NAMALWA (cell line): ENCODE measurements at places on chromosomes 16 and 17.
A peak's percentile ranks its signal among the peaks of the same experiment; 100 is the strongest.

DNA sequence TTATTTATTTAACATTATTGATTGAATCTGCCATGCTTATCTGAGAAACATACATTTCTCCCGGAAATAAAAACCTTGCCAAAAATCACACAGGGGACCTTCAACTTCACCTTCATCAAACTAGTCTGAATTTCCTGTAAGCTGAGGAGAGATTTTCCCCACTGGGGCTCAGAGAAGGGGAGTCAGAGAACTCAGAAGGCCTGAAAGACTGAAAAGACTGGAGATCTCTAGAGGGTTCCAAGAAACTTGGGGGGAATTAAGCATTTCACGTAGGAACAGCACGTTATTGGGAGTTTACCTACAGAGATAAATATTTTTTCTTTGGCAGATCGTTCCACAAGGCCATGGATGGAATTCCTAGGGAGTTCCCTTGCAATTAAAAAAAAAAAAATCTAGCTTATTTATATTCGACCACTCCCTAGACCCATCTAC is 528 bp upstream of the NOL11 start:
- DNase-seq: no peak

GRCh38 chr17:77832180-77832560 is 126.3 kb upstream of the TNRC6C start:
- DNase-seq: no peak

DNA sequence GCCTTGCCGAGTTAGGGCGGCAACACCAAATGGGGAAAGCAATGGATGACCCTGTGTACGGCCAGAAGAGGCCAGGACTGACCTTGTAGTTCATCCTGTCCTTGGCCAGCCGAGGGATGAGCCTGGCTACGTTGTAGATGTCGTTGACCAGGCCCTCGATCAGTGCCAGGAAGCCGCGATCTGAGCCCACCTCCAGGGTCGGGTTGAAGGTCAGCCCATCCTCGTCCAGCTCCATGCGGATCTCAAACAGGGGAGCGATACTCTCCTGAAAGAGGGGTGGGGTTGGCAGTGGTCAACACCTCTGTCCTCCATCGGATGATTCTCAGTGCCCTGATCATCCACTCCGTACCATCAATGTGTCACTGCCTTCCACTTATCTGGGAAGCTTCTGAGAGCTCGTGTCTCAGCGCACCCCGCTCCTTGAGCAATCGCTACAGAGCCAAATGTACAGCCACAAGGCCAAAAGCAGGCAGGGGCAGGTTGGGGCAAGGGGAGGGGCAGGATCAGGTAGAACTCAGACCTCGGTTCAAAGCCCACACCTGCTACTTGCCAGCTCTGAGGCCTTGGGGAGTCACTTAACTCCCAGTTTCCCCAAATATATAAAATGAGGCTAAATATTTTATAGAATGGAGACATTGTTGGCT is 39.9 kb downstream of the DNAH17 start:
- DNase-seq: no peak

DNA sequence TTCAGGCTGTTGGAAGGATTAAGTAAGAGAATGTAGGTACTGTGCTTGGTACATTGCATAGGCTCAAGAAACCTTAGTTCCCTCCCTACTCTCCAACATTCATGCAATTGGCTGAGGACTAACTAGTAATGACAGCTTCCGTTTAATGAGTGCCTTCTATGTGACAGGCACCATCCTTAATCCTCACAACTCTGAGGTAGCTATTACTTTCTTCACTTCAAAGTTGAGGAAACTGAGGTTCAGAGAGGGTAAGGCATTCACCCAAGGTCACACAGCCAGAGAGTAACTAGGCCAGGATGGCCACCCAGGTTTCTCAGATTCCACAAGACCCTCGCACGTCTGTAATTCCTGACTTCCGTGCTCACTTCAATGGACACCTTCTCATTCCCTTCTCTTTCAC is 22.2 kb downstream of the UNC119 start:
- DNase-seq: no peak

DNA sequence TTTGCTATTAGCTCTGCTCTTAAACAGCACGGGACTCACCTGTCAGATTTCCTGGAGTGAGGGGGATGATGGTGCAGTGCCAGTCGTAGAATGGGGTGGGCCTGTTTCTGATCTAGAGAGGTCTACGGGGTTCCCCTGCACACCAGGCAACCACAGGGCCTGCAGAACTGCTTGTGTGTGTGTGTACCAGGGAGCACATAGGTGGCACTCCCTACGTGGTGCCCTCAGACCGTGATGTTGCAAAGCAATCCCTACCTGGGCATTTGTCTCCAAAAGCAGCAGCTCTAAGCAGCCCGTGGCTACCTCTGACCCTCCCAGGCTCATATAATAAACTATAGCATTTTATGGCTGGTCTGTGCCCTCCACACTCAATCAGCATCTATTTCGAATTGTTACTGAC is 38.5 kb downstream of the MPRIP start:
- no peak for DNase-seq

DNA sequence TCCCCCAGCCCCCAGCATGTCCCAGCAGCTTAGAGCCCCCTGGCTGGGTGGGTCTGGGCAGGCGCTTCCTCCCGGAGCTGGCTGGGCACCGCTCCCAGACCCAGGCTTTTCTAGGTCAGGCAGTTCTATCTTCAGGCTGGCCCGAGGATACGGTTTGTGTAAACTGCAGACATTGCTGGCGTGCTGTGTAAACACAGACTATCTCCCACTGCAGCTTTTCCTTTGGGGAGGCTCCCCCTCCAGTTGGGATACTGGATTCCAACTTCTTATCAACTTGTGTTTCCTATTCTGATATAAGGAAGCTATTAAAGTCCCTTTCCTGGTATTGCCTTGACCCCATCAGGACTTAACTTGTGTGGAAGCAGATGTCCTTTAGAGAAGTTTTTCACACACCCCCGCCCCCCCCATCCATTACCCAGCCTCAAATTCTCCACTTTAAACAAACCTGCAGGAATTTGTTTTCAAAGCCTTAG is 18.3 kb upstream of the GNA13 start:
- DNase-seq: no peak

- no peak for DNase-seq
Observed at GRCh38 chr16:50292566-50292948, 26.2 kb downstream of the ADCY7 start.

DNA sequence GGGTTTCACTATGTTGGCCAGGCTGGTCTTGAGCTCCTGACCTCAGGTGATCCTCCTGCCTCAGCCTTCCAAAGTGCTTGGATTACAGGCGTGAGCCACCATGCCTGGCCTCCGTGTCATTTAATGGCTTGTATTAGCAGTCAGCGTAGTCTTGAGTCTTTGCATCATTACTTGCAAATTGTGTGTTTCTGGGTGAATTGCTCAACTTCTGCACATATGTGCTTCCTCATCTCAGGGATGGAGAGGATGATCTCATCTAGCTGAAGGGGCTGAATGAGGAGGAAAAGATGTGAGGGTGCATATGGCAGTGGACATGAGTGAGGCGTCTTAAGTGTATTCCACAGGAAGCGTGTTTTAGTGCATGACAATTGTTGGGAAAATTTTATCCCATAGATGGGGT is 155.8 kb downstream of the SNX29 start:
- DNase-seq: no peak

DNA sequence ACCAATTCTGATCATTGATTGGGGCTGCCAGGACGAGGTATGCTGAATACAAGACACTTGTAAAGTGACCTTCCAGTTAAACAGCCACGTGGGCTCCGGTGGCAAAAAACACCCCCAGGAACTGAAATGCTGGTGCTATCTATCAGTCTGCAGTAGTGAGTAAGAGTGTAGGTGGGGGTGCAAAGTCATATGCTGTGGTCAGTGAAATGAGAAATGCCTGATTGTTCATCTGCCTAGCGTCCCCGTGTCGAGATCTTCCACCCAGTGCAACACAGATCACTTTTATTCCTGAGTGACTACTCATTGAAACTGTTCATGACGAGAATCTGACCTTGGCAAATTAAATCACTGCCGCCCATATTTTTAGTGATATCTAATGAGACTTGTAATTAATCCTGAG is 806.5 kb upstream of the GOT2 start:
- no peak for DNase-seq

DNA sequence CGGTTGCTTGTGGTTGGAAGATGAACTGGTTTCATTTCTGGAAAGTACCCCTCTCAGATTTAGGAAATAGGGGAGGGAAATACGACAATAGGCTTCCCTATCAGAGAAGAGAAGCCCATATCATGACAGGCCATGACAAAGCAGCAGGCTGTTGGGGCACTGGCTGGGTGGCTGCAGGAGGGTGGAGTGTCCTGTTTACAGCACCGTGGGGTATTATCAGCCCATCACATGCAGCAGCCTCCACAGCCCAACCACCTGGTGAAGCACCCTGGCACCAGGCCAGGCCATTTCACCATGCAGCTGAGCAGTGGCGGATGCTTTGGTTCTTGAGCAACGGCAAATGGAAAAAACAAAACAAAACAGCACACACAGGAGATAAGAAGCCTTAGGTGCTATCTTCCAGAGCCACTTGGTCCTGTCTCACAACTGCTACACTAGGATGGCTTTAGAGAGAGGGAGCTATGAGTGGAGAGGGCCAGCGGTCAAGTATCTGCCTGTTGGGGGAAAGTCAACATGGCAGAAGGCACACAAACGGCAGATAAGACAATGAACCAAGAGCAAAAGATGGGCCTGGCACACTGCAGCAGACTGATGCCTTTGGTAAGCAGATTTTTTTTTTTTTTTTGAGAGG is 24.2 kb downstream of the FAM117A start:
- DNase-seq: peak; percentile 98

DNA sequence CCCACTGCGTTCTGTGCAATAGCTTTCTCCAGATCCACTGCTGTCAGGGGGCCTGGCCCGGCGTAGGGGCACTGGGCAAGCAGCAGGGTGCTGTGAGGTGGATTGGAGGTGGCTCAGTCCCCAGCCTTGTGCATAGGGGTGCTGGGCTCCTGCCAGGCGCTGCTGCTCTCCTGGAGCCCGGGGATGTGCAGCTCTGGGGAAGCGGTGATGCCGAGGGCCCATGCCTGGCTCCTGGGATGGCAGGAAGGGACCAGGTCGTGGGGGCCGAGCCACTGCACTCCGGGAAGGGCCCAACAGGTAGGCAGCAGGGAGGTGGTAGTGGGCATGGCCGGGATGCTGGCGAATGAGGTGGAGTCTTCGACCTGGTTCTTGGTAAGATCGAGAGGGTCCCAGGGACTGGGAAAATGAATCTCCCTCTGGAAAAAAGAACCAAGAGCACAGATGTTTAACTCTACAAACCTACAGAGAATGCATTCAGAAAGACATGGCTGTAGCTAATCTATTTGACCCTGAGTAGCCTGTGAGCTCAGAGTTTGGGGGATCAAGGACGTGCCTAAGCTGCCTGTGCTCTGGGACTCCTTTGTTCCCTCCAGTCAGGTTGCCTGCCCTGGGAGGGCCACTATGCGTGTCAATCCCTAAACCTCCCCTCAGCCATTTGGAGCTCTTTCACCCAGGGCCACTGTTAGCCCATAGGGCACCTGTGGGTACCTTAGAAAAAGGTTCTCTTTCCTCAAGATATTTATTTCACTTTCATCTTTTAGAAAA is 6.6 kb upstream of the SUPT4H1 start:
- no peak for DNase-seq

GRCh38 chr17:76593384-76593826 is 7.7 kb upstream of the ST6GALNAC2 start:
- DNase-seq: no peak

DNA sequence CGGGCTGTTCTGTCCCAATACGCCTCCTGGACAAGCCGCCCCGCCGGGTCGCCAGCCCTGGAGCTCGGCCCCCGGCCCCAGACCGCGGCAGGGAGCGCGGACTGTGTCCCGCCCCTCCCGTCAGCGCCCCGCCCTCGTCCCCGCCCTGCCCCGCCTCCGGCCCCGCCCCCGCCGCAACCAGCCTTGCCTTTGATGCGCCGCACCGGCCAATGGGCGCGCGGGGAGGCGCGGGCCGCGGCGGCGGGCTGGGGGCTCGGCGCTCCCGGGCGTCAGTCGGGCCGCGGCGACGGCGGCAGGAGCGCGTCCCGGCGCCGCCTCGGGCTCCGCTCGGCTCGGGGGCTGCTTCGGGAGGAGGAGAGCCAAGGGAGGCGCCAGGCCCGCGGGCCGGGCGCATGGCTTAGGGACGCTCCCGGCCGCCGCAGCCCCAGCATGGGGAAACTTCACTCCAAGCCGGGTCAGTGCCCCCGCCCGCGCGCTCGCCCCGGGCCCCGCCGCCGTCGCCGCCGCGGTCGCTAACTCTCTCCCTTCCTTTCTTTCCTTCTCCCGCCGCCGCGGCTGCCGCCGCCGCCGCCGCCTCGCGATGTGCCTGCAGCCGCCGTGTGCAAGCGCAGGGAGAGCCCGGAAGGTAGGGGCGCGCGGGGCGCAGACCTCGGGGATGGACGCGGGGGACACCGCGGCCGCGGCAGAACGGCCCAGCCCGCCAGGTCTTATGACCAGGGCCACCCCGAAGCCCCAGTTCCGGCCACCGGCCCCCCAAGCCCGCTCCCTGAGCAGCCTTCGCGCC is at the start of gene NKD1:
NKD1 (plus strand) TSS at position 272 of the 784 bp plus-strand sequence; CDS start at position 430, 158 bp downstream.
- peak; percentile 71 for DNase-seq

- DNase-seq: peak; percentile 86
Observed at GRCh38 chr17:48012151-48012520, 25.5 kb downstream of the COPZ2 start.

DNA sequence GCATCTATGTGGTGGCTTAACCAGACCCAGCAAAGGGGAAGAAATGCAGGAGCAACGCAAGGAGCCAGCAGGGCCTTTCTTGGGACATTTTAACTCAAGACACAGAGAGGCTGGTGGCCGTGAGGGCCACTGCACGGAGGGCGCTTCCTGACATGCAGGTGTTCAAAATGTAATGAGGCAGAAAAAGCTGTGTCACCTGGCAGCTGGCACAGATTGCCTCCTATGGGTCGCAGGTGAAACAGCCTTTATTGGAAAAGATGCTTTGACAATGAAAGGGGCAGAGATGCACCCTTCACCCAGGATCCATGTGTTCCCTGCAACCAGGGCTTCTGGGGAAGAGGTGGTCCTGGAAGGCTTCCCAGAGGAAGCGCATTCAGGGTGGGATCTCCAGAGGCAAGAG is 219.3 kb downstream of the XYLT1 start:
- no peak for DNase-seq

- DNase-seq: peak; percentile 30
Observed at GRCh38 chr16:71440669-71441347, 1.0 kb downstream of the TLE7 start.

DNA sequence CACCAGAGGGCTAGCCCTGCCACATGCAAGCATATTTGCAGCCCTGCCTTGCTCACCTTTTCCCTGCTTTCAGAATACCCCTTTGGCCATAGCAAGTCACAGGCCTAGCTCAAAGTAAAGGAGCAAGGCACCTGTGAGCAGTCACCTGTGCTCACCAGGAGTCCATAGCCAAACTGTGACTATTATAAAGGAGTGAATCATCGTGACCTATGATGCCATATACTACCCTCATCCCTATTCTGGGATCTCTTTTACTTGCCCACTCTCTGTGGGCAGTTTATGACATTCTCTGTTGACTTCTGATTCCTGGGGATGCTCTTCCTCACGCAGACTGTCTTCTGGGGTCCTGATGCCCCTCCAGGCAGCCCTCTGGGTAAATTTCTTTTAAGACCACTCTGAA is 200.5 kb upstream of the NLRP1 start:
- DNase-seq: no peak
